ENCODE measurements at places on chromosomes 7 and 10.

- no peak for DNase-seq
Measured at GRCh38 chr10:4046712-4047354, 261.8 kb upstream of the KLF6 start.

DNA sequence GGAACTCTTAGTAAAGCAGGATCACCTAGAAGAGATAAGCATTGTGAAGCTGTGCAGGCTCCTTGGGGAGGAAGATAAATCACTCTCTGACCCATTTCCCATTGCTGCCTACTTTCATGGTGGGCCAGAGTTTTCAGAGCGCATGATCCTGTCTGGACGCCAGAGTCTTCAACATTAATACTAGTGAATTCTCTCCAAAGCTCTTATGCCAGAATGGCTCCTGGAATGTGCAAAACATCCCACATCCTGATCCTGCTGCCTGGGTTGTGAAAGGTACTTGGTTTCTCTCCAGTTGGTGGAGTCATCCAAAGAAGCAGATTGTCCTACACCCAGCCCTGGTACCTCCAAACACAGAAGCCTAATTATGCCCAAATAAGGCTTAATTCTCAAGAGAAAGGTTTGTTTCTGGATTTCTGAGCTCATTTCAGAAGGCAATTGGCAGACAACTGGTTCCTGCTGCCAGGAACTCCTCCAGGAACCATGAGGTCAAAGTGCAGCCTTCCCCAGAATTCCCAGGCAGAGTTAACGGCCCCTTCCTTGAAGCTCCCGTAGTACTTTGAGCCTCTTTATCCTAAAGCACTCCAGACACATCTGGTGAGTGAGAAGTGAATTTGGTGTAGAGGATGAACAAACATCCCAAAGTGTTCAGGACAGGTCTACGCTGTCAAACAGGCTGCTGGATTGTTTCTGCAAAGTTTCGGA is 495.2 kb downstream of the PLXNA4 start:
- DNase-seq = no peak

- no peak for DNase-seq
Measured at GRCh38 chr7:158094046-158094445, 493.6 kb downstream of the PTPRN2 start.

- no peak for DNase-seq
Measured at GRCh38 chr7:47380325-47381133, 201.4 kb downstream of the TNS3 start.

GRCh38 chr7:36205803-36206202 is 52.7 kb downstream of the EEPD1 start:
- no peak for DNase-seq

- no peak for DNase-seq
Measured at GRCh38 chr7:157272351-157273207, 64.2 kb upstream of the DNAJB6 start.

- no peak for DNase-seq
Measured at GRCh38 chr10:106577266-106577665, 587.2 kb downstream of the SORCS1 start.

DNA sequence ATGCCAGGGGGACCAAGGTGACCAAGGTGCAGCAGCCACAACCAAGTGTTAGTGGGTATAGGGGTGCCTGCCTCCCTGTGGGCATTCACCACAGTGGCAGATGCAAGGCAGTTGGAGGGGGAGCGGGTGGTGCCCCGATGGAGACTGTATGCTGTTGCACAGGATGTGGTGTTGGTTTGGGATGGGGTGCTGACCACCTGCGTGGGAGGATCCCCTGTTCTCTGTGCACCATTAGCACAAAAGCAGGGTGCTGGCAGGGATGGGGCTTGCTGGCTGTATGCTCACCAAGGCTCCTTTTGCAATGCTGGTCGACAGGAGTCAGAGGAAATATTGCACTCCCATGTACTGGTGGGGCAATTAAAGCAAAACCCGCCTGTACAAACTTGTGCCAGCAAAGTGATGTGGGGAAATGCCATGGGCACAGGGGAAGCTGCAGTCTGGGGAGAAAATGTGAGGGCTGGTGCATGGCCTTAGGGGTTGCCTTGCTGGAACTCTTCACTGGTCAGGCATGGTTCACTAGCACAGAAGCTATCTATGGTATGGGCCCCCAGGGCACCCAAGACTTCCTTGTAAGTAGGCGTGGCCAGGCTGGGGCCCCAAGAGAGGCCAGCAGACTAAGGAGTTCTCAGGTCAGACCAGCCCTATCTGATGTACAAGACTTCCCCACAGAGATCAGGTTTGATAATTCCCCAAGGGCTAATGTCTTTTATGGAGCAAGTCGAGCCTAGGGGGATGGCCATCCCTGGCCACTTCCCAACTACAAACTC is 51.9 kb upstream of the GNAT3 start:
- DNase-seq = no peak

- no peak for DNase-seq
Measured at GRCh38 chr10:19194866-19195265, 146.3 kb downstream of the MALRD1 start.

DNA sequence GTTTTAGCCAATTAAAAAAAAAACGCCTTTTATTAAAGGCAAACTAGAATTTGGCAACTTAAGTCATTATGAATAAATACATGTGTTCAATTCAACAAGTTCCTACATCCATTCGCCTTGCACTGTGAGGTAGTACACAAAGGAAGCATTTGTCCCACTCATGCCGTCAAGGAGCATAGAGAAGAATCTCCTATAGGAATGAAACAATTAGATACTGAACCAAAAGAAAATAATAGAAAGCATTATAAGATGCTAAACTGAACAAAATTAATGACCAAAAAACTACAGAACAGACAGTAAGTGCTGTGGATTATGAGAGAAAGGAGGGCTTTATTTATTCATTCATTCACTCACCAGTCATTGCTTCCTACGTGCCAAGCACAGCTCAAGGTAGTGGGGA is 42.2 kb downstream of the SNX13 start:
- no peak for DNase-seq

DNA sequence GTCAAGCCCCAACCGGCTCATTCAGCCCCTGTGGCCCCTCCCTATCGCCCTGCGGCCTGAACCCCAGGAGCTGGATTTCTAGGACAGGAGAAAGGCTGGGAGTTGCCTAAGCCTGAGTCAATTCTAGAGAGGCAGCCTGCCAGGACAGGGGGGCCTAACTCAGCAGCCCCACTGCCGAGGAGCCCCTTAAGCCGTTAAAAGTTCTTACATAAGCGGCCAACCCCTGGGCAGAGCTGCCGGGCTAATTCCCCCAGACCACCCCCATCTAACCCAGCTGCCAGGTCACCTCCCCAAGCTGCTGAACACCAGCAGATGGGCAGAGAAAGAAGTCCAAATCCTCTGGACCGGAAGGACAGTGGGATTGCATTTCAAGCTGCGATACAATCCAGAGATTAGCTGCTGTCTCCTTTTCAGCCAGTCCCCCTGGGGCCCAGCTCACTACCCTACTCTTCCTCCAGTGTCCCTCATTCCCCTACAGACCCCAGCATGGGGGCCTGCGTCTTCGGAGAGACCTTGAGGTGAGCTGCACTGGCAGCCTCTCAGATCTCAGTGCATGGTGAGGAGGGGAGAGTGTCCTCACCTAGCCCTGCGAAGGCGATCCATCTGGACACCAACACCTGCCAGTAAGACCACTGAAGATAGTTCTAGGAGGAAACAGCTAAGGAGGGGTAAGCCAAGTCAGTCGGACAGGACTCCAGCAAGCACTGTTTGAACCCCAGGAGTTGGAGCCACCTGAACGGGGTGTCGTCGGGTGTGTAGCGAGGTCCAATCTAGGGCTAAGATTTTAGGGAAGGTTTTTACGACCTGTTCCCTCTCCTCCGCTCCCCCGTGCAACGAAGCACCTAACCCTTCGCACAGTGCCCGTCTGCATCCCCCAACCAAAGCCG is 830 bp downstream of the IMPDH1 start:
- no peak for DNase-seq

- DNase-seq = no peak
Measured at GRCh38 chr7:70159121-70159520, 560.8 kb downstream of the AUTS2 start.

DNA sequence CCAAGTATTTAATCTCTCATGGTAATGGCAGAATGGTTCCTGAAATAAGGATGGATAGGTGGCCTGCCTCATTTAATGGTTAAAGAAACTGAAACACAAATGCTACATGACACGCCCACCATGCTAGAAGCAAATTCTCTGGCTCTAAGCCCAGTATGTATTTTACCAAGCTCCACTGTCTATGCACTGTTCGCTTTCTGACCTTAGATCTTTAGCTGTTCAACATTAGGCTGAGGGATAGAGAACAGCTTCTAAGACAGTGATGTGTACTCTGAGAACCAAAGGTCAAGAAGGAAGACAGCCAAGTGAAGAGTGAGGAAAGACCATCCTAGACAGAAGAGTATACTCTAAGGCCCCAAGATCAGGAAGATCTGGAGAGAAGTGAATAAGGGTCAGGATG is 26.6 kb downstream of the FAM3C start:
- DNase-seq = no peak

- DNase-seq = no peak
Measured at GRCh38 chr7:1859266-1860035, 189.4 kb downstream of the ELFN1 start.

DNA sequence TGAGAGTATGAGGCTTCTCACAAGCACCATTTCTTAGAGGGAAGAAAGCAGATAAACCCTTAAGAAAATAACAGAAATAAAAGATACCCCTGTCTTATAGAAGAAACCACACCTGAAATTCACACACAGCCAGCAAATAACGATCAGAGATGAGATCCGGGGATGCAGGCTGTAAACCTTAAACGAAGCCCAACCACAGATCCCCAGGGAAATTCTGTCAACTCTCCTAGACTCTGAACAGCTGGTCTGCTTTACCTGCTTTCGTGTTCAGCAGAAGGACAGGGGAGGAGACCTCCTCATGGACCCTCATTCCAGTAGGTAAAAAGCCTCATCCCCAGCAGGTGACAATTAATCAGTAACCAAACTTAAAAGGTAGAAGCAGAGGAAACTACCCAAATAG is 45.0 kb downstream of the VOPP1 start:
- no peak for DNase-seq

DNA sequence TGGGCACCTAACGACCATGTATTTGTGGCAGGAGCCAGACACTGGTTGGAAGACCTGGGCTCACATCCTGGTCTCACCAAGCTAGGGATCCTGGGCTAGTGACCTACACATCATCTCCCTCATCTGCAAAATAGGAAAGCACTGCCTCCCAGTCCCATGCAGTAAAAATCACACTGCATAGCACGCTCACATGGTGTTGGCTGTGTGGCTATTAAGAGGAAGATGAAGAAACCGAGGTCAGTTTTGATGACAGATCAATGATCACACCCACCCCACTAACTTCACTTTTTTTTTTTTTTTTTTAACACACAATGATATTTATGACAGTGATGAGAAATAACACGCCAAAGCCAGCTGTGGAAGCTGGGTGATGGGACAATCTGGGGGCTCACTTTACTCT is 146.5 kb downstream of the RNF216 start:
- no peak for DNase-seq

DNA sequence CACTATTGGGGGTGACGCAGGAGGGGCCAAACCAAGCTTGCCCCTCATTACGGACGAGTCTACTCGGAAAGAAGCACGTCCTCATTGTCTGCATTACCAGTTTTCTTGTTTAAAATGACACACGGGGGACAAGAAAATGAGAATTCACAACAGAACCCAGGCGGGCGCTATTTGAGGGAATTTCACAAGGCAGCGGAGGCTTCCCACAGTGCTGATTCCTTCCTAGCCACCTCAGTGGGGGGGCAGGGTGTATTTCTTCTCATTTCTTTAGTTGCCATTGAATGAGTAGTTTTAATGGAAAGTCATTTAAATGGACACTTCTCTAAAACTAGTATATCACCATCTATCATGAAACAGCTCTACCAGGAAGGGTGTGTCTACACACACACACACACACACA is 42.9 kb downstream of the NRAP start:
- no peak for DNase-seq

DNA sequence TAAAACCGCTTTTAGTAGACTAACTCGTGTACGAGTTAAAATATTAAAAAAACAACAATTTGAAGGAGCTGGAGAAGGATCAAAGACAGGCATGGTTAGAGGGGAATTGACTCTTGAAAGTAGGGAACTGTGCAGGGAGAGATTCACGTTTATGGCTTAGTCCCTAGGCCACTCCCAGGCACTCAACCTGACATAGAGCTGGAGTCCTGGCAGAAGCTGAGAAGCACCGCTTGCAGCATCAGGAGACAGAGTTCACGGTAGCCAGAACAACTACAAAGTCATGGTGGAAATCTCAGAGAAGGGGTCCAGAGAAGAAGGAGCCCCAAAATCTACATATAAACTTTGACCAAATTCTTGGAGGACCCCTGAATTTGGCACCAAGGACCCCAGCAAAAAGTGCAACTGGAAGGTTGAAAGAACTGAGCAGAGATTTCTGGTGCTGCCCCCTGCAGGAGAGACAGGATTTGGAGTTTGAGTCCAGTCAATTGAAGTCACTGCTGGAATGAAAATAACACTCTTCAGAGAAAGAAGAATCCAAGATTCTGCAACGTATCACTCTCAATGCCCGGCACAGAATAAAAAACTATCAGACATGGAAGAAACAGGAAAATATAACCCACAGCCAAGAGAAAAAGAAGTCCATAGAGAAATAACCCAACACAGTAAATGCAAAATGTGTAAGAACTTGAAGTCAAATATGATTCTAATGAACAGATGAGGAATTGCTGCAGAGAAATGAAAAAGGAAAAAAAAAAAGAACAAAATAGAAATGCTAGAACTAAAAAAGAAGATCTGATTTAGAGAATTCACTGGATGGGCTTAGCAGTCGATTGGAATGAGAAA is 493.3 kb upstream of the PODXL start:
- DNase-seq = no peak

- no peak for DNase-seq
Measured at GRCh38 chr7:157538321-157538720, 201.5 kb downstream of the DNAJB6 start.

DNA sequence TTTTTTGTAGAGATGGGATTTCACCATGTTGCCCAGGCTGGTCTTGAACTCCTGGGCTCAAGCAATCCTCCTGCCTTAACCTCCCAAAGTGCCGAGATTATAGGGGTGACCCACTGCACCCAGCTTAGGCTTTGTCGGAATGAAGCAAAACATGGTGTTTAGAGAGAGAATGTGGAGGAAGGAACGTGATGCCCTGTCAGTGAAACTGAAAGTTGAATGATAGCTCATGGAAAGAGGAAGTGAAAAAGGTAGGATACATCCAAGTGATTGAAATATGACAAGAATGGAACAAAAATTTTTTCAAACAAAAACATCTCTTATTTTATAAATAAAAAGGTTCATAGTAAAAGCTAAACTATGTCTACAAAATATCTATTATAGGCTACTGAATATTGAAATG is 5.9 kb downstream of the AKAP9 start:
- DNase-seq = no peak

DNA sequence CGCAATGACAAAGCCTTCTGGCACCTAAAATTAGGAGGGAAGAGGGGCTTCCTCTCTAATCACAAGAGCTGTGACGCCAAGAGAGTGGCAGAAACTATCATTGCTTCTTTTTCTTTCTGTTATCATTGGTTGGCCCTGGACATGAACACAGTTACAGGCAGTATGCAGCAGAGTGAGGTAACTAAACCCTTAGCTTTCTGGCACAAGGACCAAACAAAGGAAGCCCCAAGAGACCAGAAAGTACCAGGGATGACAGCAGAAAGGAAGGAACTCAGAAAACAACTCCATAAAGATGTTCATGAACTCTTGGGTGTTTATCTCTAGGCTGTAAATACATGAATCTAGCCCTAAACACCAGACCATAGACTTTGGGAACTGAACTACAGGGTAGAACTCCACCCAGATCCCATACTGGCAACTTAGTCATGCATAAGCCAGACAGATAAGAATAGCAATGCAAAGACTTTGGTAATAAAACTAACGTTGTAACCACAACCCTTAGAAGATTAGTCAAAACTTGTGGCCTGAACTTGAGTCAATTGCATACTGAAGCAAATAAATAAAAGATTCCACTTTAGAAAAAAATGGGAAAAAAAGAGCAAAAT is 195.7 kb upstream of the PTN start:
- no peak for DNase-seq

Measured in NCI-H2081 treated with DMSO at 0.1 percent for 48 hours (cell line).